Smooth muscle cell of the brain vasculature (primary cell): ENCODE measurements at places on chromosomes 16 and 17.
A peak's percentile ranks its signal among the peaks of the same experiment; 100 is the strongest.

DNA sequence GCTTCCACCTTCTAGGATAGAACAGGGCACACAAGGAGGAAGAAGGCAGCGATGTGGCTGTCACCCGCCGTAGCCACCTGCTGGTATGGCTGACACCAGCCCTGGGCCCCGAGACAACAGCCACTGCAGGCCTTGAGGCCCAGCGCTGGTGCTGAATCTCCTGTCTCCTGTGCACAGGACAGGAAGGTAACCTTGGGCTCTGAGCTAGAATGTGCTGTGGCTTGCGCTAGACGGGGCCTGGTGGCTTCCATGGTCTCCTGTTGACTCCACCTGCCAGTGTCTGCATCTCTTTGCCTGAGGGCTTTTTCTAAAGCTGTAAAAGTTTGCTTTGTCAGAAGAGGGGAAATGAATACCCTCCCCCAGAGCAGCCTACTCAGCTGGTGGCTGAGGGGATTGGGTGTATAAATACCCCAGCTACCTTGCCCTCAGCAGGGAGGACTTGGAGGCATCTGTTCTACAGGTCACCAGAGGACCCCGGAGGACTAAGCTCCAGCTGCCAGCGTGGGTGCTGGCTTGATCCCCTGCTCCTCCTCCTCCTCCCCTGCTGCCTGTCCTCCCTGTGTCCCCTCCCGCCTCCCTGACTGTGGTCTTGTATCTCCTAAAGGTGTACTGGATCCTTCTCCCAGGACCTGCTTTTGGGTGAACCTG is 76.1 kb upstream of the SDK2 start:
- DNase-seq: no peak

- DNase-seq: no peak
Observed at GRCh38 chr17:82858376-82859126, 18.7 kb upstream of the ZNF750 start.

- DNase-seq: no peak
Observed at GRCh38 chr16:22659933-22660332, 149.2 kb downstream of the NPIPB5 start.

DNA sequence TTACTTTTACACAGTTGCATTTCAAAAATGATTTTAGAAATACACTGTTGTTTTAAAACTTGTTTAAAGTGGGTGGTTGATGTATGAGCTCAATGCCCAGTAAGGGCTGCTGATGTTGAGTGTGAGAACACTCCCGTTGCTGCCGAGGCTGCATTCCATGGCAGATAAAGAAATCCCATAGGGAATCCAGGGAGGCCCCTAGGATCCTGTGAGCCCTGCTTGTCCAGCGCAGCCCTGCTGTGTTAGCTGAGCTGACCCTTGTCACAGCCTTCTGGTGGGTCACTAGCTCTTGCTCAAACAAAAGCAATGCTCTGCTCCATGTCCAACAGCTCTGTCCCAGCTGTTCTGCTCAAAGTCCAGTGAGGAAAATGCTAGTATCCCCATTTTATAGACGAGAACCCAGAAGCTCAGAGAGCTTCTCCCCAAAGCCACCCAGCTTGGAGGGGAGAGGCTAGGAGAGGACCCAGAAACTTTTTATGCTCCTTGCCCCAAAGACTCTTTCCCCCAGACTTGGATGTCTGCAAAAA is 18.6 kb upstream of the COL1A1 start:
- DNase-seq: no peak

- DNase-seq: no peak
Observed at GRCh38 chr16:17403859-17404545, 66.8 kb downstream of the XYLT1 start.

- DNase-seq: peak; percentile 40
Observed at GRCh38 chr16:65178151-65178550, 56.3 kb upstream of the CDH11 start.

DNA sequence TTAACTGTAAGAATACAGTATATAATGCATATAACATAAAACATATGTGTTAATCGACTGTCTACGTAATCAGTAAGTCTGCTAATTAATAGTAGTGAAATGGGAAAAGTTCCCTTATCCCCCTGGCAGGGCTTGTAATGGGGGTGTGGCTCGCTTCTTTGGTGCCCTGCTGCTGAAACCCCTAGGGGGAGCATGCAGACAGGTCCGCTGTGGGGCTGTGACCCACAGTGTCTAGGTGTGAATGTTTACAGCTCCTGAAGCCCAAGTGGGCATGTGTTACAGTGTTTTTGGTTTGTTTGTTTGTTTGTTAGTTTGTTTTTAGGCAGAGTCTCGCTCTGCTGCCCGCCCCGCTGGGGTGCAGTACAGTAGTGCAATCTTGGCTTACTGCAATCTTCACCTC is 495.7 kb downstream of the SHISA9 start:
- DNase-seq: no peak

DNA sequence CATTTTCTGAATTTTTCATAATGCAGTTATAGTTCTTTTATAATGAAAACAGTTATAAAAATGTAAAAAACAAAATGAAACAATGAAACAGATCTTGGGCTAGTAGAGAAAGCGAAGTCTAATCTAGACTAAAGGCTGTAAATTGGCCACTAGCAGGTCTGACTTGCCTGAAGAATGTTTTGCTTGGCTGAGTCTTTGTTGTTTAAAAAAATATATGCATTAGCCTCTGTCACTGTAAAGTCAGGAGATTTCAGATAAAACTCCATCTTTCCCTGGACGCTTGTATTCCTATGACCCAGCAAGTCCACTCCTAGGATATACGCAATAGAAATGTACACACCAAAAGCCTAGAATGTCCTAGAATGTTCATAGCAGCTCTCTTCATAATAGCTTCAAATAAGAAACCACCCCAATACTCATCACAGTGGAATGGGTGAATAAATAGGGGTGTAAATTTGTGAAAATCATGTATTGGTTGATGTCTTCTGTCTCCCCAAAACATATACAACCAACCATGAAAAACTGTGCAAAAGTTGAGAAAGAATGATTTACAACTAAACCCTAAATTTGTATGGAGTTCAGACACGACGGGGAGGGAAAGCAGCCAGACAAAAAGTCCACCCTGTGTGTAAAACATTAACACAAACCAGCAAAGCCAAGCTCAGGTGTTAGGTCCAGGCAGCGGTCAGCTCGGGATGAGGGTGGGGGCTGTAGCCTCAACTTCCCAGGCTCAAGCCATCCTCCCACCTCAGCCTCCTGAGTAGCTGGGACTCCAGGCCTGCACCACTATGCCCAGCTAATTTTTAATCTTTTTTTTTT is 37.7 kb upstream of the MEAK7 start:
- DNase-seq: no peak

GRCh38 chr17:79887451-79887991 is 48.3 kb upstream of the CBX4 start:
- DNase-seq: no peak

DNA sequence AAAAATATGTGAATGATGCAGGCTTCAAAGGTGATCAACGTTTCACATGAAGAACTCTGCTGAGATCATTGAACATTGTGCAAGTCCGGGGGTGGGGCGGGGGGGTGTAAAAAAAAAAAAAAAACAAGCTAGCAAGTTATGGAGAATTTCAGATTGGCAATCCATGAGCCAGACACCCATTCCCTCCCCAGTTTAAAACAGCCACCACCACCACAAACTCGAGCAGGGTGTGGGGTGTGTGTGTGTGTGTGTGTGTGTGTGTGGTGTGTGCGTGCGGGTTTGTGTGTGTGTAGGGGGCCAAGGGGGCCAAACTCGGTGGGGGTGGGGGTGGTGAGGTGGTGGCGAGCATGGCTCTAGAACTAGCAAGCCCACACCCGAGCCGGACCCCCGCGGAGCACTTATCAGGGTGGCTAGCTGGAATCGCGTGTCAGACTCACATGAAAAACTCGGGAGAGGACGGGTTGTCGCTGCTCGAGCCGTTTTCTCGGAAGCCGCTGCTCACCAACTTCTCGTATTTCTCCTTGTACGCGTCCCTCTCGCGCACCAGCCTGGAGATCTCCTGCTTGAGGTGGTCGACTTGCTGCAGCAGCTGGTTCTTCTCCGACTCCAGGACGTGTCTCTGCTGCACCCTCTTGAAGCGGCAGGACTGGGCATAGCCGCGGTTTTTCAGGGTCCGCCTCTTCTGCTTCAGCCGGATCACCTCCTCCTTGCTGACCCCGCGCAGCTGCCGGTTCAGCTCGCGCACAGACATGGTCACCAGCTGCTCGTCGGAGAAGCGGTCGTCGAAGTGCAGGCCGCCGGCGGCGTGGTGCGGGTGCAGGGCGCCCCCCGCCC is 2.0 kb downstream of the MAF start:
- no peak for DNase-seq

DNA sequence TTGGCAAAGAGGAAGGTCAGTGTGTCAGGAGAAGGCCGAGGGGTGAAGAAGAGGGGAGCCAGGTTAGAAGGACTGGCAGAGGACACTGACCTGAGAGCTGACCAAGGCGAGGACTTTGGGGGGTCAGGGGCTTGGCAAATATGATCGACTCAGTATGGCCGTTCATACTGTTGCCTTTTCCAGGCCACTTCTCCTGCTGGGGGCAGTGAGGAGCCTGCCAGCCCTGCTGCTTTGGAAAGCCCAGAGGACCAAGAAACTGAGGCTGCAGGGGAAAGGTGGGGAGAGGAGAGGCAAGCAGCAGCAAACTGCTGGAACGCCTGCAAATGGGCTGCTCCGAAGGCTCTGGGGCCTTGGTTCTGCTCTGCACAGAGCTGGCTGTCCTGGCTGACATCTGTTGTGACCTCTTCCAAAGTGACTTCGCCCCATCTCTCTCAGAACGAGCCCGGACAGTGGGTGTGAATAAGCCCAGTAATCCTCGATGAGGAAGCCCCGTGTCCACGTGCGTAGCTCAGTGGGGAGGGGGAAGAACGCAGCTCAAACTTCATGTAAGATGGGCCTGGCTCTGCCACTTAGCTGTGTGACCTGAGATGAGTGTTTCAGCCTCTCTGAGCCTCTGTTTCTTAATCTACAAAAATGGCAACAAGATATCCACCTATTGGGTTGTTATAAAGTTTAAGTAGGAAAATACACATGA is 111.3 kb downstream of the SALL1 start:
- DNase-seq: no peak

GRCh38 chr16:85552980-85553435 is 60.1 kb upstream of the GSE1 start:
- no peak for DNase-seq

DNA sequence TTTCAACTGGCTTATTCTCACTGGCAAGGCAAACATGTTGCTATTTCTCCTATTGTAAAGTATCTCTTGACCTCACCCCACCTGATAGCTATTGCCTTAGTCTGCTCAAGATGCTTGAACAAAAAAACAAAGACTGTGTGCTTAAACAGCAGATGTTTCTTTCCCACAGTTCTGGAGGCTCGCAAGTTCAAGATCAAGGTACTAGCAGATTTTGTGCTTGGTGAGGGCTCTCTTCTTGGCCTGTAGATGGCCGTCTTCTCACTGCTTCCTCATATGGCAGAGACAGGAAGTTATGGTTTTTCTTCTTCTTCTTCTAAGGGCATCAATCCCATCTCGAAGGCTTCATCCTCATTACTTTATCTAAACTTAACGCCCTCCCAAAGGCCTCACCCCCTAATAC is 109.7 kb upstream of the CLEC3A start:
- no peak for DNase-seq

- no peak for DNase-seq
Observed at GRCh38 chr17:887551-888209, 91.9 kb downstream of the NXN start.

- peak; percentile 55 for DNase-seq
Observed at GRCh38 chr17:1573932-1574696, 11.5 kb upstream of the PITPNA start.

GRCh38 chr17:81221371-81221841 is 1.4 kb downstream of the CEP131 start:
- no peak for DNase-seq

GRCh38 chr17:80789356-80789902 is 202.2 kb upstream of the CHMP6 start:
- DNase-seq: peak; percentile 92

GRCh38 chr17:1762901-1763898 is 1.3 kb downstream of the SERPINF1 start:
- DNase-seq: peak; percentile 77

GRCh38 chr17:78729641-78730040 is 52.4 kb downstream of the CYTH1 start:
- no peak for DNase-seq

DNA sequence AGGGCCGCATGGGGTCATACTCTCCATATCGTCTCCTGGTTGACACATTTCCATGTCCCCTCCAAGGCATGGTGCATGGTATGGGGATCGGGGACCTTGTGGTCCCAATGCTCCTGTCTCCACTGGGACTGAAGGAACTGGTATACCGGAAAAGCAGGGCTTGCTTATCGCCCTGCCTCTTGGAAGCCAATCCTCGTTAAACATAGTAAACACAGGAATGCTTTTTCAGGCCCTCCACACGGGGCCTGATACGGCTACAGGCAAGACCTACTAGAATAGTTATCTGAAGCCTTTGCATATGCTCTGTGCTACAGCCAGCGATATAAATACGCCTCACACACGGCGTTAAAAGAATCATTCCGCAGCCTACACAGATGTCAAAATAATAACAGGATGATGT is 159.5 kb downstream of the SHISA9 start:
- DNase-seq: no peak

DNA sequence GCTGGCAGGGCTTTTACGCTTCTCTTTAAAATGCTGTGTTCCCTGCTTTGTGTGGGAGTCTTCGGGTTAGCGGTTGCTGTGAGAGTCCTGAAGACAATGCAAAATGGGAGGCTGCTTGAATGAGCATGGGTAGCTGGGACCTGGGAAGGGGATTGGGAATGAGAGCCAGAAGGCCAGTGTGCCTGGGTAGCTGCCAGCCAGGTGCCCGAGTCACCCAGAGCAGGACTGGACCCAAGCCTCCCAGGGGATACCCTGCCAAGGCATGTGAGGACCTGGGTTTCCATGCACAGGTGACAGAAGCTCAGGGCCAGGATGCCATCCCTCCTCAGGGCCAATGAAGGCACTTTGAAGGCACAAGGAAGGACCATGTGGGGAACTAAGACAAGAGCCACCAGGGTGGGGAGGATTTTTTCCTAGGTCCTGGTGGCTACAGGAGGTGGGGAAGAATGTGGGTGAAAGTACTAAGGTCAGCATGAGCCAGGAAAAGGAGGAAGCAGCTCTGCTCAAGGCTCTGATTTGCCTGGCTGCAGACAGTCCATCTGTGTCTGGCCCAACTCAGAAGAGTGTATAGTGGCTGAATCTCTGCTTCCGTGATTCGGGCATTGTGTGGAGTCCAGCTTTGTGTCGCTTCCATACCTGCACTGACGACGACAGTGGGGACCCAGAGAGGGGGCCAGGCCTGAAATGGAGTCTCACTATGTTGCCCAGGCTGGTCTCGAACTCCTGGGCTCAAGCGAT is 20.5 kb downstream of the TMEM94 start:
- DNase-seq: no peak

DNA sequence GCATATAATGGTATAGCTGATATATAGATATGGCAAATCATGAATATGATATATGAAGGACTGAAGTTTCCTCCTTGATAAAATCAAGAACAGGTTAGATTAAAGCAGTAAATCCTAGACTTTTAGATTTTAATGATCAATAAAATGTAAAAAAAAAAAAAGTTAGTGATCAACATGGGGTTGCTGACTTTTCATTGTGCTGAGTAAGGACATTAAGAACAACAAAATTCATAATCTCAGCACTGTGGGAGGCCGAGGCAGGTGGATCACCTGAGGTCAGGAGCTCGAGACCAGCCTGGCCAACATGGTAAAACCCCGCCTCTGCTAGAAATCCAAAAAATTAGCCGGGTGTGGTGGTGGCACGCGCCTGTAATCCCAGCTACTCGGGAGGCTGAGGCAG is 10.4 kb upstream of the CHD3 start:
- no peak for DNase-seq

GRCh38 chr16:72300892-72301291 is 128.9 kb upstream of the PMFBP1 start:
- no peak for DNase-seq
